Fibroblast of skin of left biceps (primary cell): ENCODE measurements at places on chromosomes 6 and 20.

- DNase-seq = no peak
These were observed 69.4 kb upstream of the RNF24 start for GRCh38 chr20:4084721-4085120.

DNA sequence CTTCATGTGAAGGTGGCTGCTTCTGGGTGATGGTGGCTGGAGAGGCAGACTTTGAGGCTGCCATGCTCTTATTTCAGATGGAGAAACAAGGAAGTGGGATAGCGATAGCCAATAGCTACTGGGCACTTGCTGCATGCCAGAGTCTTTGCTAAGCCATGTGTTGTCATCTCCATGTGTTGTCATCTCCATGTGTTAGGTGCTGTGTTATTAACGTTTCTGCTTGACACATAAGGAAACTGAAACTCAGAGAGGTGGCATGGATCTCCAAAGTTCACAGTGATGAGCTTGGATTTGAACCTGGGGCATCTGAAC, 16.9 kb downstream of the KIAA1755 start:
- DNase-seq = no peak

GRCh38 chr6:110322874-110323242, 35.3 kb downstream of the METTL24 start:
- DNase-seq = no peak

GRCh38 chr6:51105357-51105756, 286.7 kb downstream of the TFAP2B start:
- no peak for DNase-seq

GRCh38 chr6:16570946-16571345, 190.3 kb downstream of the ATXN1 start:
- no peak for DNase-seq

DNA sequence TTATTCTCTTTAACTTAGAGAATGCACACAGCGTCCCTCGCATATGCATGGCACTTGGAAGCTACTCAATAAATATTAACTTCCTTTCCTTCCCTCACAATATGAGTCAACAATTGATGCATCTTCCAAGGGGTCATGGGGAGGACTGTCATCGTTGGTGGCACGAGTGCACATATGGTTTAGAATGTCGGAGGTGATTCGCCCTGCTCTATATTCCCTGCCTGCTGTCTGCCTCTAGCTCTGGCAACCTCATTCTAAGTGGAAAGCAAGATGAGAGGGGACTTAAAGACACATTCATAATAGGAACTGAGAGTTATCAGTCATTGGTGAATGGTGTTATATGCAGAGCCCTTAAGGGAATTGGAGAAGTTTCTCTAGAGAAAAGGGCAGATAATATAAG, 44.6 kb downstream of the MAK start:
- DNase-seq = no peak

- no peak for DNase-seq
These were observed 16.1 kb upstream of the RBM38 start for GRCh38 chr20:57374931-57375651.

DNA sequence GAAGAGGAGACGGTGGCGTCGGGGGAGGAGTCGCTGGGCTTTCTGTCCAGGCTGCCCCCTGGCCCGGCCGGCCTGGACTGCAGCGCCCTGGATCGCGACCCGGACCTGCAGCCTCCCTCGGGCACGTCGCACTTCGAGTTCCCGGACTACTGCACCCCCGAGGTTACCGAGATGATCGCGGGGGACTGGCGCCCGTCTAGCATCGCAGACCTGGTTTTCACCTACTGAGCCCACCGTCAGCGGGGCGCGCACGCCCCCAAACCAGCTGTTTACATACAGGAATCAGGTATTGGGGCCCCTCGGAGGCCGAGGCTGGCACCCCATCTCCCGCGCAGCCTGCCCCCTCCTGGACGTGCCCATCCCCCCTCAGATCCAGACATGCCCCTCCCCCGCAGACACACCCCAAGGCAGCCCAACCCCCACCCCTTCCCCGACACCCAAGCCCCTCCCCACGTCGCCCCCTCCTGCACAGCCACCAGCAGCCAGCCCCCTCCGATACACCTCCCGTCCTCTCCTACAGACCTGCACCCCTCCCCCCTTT, 1.4 kb downstream of the SOX12 start:
- no peak for DNase-seq

DNA sequence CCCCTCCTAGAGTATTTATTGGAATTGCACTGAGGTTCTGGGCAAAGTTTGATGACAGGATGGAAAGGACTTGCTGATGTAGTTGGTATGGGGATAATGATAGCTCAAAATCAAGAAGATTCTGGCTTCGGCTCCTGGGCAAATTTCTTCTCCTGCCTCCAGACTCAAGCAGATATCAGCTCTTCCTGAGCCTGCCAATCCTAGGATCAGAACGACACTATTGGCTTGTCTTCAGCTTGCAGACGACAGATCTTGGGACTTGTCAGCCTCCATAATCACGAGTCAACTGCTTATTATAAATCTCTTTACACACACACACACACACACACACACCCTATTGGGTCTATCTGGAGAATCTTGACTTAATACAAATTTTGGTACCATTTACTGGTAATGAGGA, 131.1 kb downstream of the PREX1 start:
- no peak for DNase-seq

DNA sequence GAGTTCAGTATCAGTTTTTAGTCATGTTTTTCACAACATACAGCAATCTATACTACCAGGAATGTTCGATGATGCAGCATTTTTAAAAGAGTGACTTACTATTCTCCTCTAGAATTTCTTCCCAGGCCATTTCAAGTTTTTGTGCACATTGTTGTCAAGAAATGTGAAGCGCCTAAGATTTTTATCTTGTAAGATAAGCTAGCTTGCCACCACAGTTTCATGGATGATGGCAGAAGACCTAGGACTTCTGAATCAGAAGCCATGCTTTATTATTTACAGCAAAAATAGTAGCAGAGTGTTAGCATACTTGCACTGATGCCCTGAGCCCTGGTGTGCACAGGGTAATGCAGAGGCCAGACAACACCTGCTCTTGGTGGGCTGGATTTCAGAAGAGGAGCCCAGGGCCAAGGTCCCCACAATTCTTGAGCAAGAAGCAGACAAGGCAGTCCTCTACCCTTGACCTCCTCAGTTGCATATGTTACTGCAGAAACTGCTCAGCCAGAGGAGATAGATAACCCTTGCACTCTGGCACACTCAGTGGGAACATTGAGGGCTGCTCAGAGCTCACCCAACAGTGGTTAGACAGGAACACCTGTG, 99.2 kb downstream of the QKI start:
- no peak for DNase-seq

- DNase-seq = no peak
These were observed 48.9 kb downstream of the PRDM1 start for GRCh38 chr6:106134906-106135634.

GRCh38 chr6:111653979-111654378, 48.3 kb upstream of the TRAF3IP2 start:
- no peak for DNase-seq

GRCh38 chr6:43032326-43032725, 10.9 kb downstream of the RRP36 start:
- no peak for DNase-seq
